ENCODE measurements at places on chromosomes 16 and 17.

GRCh38 chr17:13182450-13182849, 164.6 kb upstream of the ELAC2 start:
- no peak for DNase-seq

GRCh38 chr17:40474419-40475002, 26.9 kb downstream of the TNS4 start:
- no peak for DNase-seq

DNA sequence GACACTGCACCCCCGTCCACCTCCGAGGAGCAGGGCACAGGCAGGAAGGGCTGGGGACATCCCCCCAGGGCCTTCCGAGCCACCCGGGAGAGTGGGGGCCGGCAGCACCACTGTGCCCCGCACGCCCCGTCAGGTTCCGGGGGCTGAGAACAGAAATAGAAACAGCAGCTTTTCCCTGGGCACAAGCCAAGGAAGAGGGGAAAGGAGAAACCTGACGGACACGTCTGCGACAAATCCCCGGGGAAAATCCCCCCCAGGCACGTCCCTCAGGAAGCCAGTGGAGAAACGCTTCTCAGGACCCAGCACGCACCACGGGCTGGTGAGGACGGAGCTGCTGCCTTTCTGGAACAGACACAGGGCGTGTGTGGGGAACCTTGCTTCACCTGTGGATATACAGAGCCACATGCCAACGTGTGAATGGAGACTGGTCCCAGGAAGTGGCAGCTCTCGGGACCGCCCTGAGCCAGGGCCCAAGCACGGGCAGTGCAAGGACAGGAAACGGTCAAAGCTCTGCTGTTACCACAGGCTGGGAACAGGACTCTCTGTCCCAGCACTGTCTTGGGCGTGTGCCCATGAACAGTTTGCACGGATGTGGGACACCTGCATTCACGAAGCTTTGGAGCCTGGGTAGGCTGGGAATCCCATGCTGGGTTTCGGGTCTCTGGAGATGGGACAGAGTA, 1.2 kb upstream of the TMEM204 start:
- no peak for DNase-seq

DNA sequence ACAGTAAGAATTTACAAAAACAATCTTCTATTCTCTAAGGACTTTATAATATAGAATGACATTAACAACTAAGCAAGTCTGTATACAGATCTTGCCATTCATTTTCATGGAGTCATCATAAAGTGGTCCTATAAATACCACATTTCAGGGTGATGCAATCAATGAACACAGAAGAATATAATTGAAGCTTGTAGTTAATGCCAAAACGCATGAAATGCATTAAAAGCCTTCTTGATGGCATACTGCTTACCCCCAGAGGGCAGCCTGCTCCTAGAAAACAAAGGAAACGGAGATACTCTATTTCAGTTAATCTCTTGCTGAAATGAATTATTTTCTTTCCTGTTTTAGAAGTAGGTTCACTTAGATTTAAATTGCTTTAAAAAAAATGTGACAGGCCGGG, 45.2 kb upstream of the STAC2 start:
- DNase-seq = no peak

GRCh38 chr17:47797797-47798196, 23.8 kb downstream of the OSBPL7 start:
- no peak for DNase-seq

DNA sequence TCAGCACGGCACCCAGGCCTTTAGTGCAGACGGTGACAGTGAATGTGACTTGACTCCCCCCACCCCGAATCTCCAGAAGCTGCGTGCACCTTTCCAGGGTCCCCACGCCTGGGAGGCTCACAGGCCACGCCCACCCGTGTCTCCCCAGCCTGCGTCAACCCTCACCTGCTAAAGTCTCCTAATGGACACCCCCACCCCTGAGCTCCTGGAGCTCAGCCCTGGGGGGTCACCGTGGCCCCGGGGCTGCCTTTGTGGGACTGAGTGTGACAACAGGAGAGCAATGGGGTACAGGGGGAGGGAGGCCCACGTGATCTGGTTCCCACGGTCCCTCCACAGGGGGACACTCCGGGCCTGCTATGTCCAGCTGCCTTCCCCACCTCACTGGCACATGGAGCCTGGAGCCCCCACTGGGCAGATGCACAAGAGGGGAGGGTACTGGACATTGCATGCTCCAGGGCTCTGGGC, 7.4 kb upstream of the FASN start:
- DNase-seq = peak; percentile 25

- DNase-seq = no peak
These were observed 13.5 kb upstream of the BHLHA9 start for GRCh38 chr17:1256699-1257098.

DNA sequence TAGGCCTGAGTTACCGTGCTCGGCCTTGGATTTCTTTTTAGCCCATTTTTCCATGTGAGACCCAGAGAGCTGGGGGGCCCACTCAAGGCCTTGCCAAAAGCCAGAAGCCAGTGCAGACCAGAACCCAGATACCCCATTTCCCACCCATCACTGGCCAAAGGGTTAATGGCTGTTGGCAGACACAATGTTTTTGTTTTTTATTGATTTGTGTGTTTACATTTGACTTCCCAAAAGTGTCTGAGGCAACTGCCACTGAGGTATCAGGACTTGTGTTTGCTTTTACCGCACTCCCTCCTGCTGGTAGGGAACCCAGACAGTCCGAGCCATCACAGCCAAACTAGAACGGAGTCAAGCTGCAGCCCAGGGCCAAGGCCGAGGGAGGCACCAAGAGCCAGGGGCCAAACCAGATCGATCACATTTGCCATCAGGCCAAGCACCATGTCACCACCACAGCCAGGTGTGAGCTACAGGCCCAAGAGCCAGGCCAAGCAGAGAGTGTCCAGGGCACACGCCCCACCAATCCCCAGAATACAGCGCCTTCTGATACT, 7.7 kb upstream of the TNFSF12 start:
- DNase-seq = no peak

GRCh38 chr17:28402844-28403243, 3.2 kb downstream of the SLC46A1 start:
- DNase-seq = no peak

- no peak for DNase-seq
These were observed 181.5 kb downstream of the ZNF423 start for GRCh38 chr16:49674351-49674851.

GRCh38 chr17:2795441-2796163, 636 bp upstream of the RAP1GAP2 start:
- DNase-seq = no peak

- DNase-seq = no peak
These were observed 3.4 kb downstream of the ASPSCR1 start for GRCh38 chr17:81980707-81981343.

DNA sequence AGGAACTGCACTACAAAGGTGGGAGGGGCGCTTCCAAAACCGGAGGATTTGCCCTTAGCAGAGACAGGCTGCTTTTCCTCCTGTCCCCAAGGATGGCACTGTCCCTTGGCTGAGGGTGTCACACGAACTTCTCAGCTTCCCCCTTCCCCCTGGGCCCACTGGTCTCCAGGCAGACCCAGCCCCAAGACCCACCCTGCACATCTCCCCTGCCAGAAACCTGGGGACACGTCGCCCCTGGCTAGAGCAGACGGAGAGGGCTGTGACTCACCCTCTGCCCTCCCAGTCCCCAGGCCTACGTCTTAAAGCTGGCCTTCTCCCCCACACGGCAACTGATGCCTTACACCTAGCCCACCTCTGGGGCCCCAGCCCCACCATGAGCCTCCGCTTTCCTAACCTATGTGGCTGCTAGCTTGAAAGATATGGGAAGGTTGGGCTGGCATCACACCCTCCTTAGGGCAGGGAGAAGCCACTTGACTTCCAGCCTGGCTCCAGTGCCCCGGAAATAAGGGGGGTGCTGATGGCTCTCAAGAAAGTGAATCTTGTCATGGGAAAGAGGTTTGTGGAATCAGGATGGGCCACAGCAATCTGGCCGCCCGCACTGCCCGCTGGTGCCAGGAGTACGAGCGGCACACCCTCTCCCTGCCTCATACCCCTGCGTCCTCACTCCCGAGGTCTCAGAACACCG, 4.6 kb downstream of the ZNF319 start:
- DNase-seq = no peak

- DNase-seq = no peak
These were observed 148.5 kb upstream of the XYLT1 start for GRCh38 chr16:17619261-17619660.

GRCh38 chr16:30569746-30570635, 1.5 kb downstream of the ZNF688 start:
- DNase-seq = no peak

DNA sequence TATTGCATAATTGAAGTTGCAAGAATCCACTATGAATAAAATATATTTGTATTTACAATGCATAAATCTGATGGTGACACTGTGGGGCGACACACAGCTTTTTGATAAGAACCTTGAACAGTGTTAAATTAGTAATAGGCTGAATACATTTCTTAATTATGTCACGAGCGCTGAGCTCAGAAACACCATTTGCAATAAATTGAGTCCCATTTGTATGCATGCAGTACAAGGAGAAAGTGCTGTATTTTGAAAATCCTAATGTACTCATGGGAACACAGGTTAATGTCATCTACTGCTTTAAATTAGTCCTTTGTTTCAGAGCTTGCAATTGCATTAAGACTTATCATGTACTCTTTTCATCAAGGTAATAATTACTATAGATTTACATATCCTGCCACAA, 579.5 kb downstream of the RBFOX1 start:
- DNase-seq = no peak

DNA sequence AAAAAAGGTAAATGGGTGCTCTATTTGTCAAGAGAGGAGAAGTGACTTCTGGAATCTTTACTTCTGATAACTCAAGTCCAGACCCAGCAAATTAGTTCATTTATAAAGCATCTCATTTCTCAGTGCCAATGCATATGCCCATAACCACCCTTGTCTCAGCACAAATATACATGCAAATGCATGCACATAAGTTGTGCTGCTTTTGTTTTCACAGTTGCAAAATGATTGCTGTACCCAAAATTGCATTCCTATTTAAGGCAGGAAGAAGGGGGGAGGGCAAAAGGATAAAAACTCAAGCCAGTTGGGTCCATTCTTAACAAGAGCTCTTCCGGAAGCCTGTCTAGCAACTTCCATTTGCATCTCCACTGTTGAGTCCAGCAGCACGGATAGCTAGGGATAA, 61.3 kb upstream of the FAM20A start:
- DNase-seq = no peak

DNA sequence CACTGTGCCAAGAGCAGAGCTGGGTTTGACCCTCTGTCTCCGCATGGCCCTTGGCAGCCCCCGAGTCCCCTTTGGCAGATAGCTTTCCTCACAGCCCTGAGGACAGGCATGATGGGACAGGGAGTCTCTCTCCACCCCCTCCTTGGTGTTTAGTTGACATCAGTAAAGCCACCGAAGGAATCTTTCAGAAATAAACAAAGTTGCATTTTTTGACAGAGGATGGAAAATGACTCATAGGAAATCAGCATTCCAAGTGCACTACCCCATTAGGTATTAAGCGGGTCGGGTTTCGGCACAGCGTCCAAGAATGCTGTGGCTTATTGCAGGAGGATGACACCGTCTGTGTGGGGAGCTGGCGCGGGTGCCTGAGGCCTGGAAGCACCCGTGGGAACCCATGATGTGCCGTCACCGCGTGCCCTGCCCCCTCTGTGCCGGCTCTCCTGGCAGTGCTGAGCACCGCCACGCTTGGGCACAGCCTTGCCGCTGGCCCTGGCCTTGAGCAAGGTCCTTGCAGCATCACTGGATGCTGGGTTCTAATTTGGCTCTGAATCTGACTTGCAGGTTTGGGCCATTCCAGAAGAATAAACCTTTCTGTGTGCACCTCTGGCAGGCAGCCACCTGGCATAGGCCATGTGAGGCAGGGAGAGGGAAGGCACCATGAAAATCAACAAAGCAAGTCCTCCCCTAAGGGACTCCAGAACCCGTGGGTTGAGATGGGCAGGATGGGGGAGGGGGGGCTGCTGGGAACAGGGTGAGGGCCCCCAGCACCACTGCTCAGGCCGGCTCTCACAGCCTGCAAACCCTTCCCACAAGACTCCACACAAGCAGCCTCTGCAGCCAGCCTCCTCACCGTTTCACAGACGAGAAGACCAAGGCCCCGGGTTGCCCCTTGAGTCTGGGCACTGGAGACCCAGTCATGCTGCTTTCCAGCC, 50.5 kb upstream of the ZNF469 start:
- DNase-seq = no peak

DNA sequence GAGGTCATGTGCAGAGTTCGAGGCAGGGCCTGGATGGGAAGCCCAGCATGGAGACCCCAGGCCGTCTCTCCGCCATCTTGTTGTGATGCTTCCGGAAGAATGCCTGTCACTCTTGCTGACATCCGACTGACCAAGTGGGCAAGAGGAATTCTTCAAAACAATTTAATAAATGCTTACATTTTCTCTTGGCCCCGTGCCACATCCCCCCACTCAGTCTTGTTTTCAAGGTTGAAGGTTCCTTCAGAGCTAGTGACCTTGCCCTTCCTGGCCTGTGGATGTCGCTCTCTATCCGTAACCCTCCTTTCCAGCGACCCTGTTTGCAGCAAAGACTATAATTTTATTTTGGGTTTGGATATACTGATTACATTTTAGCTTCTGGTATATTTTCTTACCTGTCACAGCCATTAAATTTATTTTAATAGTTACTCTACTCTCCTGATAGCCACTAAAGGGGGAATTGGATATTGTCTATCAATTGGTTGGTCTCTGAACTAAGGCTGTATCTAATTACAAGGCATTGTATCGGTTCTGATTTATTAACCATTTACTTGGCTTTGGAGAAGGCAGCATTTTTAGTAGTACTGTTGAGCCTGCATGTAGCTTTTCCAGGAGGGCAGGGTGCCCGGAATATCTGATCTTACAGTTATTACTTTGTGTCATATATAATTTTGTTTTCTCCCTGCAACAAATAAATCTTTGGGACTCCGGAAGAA, 264.5 kb downstream of the WWOX start:
- no peak for DNase-seq

GRCh38 chr17:30926516-30926915, 4.8 kb downstream of the ADAP2 start:
- no peak for DNase-seq

GRCh38 chr16:77788181-77789084, at the start of gene VAT1L:
Gene VAT1L (plus strand): TSS chr16:77788564. CDS start chr16:77788683, 119 bp downstream.
- DNase-seq = no peak

DNA sequence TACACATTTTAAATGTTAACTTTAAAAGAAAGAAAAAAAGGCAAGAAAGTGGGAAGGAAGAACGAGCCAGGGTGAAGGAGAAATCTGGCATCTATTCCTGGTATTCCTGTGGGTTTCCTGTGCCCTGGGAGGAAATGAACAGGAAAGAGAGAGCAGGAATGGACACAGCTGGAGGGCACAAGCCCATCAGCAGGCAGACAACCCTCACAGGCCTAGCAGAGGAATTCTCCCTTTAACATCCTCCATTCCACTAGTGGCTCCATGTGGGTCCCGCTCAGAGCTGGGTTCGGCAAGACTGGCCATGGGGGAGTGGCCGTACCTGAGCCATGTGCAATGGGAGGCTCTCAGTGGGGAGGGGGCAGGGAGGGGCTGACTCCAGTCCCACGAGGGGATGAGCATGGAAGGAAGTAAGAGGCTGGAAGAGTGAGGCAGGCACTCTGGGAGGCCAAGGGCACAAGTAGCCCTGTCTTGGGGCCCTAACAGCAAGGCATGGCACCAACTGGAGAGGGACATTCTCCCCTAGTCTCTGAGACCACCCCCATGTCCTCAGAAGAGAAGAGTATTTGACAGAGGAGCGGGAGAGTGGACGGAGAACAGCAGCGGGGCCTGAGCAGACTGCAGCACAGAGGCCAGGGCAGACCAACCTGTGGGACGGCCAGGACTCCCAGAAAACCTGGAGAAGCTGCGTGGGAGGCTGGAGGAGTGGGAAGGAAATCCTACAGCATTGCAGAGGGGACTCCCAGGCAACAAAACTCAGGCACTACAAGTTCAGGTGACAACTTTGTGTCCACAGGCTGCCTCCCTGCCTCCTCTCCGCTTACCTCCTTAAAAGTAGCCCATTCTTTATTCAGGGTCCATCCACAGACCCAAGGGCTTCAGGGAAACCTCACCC, 30.2 kb downstream of the TK2 start:
- no peak for DNase-seq
